ENCODE measurements at places on chromosomes 1 and 21.

GRCh38 chr1:18794561-18794960, 64.9 kb downstream of the TAS1R2 start:
- no peak for ATAC-seq

DNA sequence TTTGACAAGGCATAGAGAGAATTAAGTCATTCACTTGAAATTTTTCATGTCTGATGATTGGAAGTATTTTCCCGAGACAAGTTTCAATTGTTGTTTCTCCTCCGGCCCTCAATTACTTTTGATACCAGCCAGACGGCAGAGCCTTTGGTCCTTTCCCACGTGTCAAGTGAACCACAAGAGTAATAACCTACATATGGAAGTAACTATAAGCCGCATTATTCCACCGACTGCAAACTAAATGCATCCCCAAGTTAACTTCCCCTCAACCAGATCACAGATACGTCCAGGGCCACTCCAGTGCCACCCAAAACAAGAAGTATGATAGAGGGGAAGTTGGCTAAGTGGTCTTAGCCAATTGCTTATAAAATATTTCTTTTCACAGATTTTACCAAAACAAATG, 20.2 kb downstream of the COLGALT2 start:
- no peak for ATAC-seq

GRCh38 chr1:99561952-99562351, 84.0 kb upstream of the PALMD start:
- no peak for ATAC-seq

- ATAC-seq: no peak
Observed at GRCh38 chr1:54967372-54967771, 13.1 kb upstream of the TMEM61 start.

DNA sequence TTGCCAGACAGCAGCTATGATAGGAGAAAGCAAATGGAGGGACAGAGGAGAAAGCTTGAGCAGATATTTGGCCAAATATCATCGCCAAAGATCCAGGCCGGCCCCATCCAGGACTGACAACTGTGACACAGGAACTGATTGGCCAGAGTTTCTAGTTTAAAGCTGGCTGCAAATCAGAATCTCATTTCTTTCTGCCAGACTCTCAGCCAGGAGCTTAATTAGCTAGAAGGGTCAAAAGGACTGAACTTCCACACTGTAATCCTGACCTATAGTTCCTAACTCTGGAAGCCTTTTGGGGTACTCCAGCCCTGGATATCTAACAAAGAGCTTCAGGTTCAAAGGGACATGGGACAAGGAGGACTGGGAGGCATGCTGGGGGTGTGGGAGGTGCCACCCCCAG, 106.7 kb upstream of the GNG12 start:
- no peak for ATAC-seq

- ATAC-seq: no peak
Observed at GRCh38 chr1:173024543-173024942, 26.2 kb downstream of the TNFSF18 start.

DNA sequence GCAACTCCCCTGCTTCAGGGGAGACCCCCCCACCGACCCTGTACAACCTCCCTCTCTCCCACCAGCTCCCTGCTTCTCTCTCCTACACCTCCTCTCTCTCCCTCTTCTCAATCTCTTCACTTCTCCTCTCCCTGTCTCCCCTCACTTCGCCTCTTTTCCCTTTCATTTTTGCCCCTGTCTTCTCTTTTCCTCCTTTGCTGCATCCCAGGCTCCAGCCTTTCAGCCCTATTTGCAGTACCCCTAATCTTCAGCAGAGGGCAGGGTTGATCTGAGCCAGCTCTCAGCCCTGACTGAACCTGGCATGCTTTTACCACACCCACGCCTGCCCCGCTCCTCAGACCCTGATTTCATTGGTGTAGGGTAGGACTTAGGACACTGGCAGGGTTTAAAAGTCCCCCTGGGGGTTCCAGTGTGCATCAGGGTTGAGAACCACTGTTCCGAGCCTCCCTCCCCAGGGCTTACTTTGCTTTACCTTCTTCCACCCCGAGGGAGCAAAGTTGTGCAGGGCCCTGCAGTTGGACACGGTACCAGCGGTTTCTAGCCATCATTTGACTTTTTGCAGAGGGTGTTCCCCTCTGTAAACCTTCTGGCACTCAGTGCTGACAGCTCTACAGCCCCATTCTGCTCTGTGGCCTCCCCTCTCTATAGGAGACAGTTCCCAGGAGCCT, 67.3 kb upstream of the CNTN2 start:
- peak; percentile 60 for ATAC-seq

DNA sequence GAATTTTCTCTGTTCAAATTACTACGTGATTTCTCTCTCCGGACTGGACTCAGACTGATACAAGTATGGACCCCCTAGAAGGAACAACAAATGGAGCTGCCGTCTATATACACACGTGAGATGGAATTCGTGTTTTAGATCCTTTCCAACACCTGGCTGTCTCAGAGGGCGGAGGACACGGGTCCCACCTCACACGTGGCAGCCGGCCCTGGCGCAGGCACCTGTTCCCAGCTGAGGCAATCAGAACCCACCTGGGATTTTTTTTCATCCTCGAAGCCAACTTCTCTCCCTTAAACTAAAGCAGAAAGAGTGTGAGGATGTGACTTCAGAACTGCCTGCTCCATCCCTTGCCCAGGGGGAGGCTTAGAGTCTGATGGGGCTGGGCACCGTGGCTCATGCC, 34.1 kb upstream of the SCCPDH start:
- no peak for ATAC-seq

DNA sequence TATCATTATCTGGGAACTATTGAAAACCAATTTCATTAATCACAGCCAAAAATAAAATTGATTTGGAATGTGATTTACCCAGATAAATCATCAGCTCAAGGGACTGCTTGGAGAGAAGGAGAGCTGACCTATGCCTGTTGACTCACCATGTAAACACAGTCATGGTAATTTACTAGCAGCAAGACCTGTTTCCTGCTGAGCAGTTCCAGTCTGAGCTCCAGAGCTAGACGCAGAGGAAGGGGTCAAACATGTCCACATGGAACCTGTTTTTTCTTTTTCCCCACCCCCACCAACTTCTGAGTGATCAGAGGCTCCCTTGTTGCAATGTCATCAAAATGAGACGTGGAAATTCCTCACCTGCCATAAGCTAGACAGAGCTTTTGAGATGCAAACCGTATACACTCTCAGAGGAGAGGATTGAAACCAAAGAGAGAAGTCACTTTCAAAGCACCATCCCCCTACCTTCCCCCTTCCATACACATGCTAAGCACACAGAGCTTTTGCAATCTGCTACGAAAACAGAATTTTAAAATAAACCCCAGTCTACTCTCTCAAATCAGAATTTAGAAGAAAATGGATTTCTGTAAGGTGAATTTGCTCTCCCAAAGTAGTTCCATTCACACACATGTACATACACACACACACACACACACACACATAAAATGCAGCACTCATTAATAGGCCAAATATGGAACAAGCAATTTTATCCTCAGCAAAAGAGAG, 55.9 kb upstream of the PTGFRN start:
- ATAC-seq: no peak

- no peak for ATAC-seq
Observed at GRCh38 chr1:24894002-24894401, 36.1 kb downstream of the RUNX3 start.

DNA sequence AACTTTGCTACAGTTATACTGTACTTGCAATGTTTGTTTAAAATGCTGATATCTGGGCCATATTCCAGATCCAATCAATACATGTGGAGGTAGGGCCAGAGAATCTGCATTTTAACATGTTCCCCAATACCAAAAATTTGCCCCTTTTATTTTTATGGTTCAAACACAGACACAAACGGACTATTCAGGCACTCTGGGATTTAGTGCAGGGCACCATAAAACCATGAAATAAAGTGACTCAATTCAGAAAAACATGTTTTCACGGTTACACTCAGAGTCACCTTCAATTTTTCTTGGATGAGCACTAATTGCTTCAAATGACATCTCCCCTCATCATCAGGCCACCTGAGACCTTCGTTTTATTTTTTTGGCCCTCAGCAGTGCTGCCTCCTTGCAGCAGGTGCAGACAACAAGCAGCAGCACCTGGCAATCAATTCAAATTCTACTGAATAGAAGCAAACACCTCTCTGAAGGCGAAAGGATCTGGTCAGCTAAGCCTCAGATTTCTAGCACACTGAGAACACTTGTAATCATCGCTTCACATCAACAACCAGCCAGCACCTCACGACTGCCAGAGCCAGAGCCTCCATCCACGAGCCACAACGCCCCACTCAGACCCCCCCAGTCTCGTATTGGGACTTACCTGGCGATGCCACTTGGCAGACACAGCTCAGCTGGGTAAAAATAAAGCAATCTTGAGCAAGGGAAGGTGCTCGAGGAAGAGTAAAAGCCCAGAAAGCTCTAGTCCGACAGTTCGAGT, 1.1 kb downstream of the ERO1B start:
- ATAC-seq: no peak

- no peak for ATAC-seq
Observed at GRCh38 chr1:10193288-10193687, 17.1 kb upstream of the KIF1B start.

- ATAC-seq: peak; percentile 25
Observed at GRCh38 chr1:12405325-12406210, 175.7 kb downstream of the VPS13D start.

DNA sequence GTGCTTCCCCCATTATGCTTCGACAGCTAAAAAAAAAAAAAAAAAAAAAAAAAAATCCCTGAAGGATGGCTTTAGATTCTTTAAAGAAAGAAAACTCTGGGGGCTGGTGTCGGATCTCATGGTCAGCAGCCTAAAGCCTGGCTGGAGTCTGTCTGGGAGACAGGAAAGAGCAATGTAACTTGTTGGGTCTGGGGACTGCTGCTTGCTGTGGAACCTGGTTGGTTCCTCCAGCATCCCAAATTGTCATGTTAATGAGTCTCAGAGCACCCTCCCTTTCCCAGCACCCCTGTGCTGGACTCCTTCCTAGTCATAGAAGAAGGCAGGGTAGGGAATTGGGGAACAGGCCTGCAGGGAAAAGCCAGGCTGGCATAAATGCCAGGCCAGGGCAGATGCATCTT, 3.0 kb downstream of the KCNC4 start:
- no peak for ATAC-seq

DNA sequence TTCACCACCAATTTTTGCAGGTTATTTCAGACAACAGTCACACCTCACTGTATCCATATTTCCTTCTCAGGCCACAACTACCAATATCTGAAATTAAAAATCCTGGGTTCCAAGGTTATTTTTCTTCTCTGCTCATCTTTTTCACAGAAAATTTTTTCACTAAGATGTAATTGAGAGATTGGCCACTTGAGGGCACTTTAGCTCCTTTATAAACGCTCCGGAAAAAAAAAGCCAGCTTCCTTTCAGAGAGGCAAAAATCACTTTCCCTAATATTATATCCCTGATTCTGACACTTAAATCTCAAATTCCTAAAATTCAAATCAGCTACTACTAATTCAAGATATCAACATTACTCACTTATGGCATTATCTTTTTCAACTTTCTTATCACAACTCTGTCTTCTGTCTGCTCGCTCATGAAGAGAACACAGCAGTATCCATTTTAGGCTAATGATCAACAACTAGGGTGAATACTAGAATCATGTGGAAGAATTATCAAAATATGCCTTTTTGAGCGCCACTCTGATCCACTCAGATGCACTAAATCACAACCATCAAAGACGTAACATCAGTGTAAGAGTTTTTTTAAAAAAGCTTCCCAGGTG, 101.4 kb upstream of the RGS1 start:
- ATAC-seq: no peak

DNA sequence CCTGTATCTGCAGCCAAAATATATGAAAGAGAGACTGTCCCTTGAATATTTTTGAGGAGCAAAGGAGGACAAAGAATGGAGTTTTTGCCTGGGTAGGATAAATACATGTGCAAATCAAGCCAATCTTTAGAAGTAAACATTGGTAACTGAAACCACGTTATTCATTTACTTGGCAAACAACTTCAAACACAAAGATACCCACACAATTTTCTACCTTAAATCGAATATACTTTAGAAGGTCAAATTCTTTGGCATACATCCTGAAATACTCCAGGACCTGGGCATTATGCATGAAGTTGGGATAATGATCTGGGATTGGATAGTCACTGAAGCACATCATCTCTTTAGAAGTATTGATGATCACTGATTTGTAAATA, 9.6 kb downstream of the FMO5 start:
- ATAC-seq: no peak

DNA sequence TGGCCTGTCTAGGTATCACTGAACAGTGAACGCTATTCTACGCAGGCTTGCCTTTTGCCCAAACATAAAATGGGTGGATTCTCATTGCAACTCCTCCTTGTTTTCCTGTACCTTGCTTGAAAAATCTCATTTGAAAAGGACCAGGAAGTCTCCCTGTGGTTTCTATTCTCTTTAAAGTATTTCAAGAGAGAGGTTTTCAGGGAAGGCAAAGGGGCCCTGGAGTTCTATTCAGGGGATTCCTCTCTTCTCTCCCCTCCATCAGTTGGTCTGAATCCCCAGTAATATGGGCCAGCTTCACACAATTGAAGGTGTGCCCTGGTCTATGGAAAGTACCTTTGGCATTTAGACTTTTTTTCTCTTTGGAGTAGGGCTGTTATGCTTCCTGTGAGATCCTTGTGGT, 311.3 kb downstream of the RGS7 start:
- no peak for ATAC-seq

- no peak for ATAC-seq
Observed at GRCh38 chr1:218959784-218960183, 213.9 kb upstream of the LYPLAL1 start.

DNA sequence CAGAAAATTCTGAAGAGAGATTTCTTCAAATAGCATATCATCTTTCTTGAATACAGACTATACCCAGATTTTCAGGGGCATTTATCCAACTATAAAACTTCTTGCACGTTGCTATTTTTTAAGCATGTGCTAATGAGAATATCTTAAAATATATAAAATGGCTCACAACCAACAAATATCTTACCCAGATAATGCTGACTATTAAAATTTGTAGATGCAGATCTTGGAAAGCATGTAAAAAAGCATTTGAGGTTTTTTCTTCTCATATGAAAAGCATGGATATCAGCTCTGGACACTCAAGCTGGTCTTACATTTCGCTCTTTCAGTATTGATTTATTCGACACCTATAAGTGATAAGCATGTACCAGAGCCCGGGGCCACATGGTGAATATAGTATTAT, 1187.7 kb upstream of the ADGRL4 start:
- no peak for ATAC-seq

DNA sequence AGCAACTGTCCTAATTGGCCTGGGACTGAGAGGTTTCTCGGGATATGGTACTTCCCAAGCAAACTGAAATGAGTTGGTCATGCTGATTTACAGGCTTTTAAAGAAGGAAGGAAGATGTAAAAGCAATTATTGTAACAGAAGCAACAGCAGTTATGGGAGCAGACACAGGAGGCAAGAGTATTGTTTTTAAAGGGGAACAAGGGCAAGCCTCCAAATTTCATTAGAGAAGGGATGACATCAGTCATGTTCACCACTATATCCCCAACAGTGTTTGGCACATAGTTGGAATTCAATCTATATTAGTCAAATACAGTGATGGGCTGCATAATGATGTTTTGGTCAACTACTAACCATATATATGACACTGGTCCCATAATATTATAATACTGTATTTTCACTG, 46.0 kb upstream of the JUN start:
- ATAC-seq: no peak

Data from gastroesophageal sphincter (tissue), 4 donors.